Stimulated activated CD8-positive, alpha-beta memory T cell treated with anti-CD3 and anti-CD28 coated beads, Interleukin-2, amount 100 ng/mL, for 48 hours (primary cell): ENCODE measurements at places on chromosomes 12 and 14.
A peak's percentile ranks its signal among the peaks of the same experiment; 100 is the strongest.

- peak; percentile 55 for DNase-seq
These were observed 5.3 kb downstream of the ASB2 start for GRCh38 chr14:93970965-93971634.

DNA sequence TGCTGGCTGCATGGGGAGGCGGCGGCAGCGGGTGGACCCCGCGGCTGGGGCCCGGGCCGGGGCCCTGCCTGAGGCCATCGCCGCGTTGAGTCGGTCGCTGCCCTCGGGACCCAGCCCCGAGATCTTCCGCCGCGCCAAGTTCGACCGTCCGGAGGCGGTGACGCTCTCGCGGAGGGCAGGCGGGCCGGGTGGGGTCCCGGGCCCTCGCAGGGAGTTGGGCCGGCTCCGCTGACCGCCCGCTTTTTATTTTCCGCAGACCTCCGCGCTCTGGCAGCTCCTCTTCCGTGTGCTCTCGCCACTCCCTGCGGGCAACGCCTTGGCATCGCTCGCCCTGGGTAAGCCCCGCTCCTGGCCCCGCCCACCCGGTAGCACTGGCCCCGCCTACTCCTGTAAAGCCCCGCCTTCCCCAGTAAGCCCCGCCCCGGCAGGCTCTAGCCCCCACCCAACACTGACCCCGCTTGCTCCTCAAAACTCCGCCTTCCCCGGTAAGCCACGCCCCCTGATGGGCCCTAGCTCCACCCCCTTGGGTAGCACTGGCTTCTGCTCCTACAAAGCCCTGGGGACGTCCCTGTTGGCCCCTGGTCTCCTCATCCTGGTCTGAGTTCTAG lies 424 bp downstream of the TEDC1 start:
- peak; percentile 92 for DNase-seq

GRCh38 chr14:21258889-21259787 lies 10.1 kb downstream of the HNRNPC start:
- DNase-seq = no peak

DNA sequence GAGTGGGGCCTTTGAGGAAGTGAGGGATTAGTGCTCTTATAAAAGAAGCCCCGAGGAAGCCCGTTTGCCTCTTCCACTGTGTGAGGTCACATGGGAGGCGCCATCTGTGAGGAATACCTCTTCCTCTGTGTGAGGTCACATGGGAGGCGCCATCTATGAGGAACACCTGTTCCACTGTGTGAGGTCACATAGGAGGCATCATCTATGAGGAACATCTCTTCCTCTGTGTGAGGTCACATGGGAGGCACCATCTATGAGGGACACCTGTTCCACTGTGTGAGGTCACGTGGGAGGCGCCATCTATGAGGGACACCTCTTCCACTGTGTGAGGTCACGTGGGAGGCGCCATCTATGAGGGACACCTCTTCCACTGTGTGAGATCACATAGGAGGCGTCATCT lies 69.7 kb downstream of the SLC24A4 start:
- DNase-seq = no peak

DNA sequence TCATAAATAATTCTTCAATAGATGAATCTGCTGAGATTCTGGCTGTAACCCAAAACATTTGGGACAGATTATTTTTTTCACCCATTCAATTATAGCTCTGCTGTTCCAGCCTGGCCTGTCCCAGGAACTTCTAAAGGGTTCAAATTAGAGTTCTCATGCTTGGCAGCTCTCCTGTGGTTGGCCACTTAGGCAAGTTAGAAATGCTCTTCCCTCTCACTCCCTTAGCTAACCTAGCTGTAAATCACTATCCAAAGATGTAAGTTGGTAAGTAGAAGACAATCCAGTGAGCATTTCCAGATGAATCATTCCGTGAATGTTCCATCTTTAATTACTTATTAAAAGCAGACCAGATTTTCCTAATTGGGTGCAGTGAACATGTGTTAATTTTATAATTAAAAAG lies 760.4 kb upstream of the TBX3 start:
- DNase-seq = no peak

DNA sequence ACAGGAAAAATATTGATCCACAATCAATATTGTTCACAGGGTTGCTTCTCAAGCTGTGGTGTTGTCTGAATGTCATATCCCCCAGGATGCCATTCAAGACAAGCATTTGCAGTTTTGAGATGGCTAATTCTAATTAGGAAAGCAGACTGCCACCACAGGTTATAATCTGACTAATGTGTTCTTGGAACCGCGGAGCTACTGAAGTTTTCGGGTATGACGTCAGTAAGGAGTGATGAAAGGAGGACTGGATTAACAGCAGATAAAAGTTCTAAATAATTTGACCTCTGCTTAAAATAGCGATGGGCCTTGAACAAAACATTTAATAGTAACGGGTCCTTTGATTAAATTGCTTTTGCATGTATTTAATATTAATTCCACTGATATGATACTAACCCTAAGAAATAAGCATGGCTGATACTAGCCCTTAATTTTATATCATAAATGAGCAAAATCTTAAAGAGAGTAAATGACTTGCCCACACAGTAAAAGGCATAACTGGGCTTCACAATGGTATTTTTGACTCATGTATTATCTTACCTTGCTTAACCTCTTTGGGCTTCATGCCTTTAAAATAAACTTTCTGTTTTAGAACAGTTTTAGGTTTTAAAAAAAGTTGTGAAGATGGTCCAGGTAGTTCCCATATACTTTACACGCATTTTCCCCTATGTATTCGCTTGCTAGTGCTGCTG lies 50.3 kb downstream of the TSHR start:
- DNase-seq = no peak

DNA sequence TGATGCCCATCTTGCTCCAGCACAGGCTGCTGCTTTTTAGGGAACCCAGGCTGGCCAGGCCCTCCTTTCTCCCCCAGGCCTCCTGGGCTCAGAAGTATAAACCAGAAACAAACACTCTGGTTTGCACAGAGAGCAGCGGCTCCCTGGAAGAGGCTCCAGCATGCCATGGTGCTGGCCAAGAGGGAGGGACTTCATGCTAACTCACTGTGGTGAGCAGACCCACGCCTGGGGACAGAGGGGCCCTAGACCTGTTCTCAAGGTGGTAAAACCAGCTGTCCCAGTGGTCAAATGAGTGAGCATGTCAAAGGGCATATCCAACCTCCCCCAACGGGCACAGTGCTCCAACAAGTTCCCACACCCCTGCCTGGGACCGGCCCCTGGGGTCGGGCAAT lies 15.5 kb downstream of the BCL11B start:
- DNase-seq = no peak

- no peak for DNase-seq
These were observed 529.6 kb upstream of the TBX3 start for GRCh38 chr12:115213538-115214016.

- DNase-seq = no peak
These were observed 45.9 kb downstream of the AEBP2 start for GRCh38 chr12:19485240-19485639.

DNA sequence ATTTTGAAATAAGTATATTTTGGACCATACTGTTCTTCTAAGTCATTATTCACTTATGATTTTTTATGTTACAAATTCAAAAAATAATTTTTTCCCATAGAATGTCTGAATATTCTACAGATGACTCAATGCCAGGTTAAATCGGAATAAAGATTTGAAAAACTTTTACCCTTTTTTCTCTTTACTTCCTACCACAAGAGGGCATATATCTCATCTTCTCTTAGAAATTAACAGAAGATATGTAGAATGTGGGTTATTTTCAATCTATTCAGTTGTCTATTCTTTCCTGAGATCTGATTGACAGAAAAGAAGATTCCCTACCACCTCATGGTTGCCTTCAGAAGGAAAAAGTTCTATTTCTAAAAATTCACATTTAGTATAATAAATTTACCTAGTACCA lies 53.0 kb upstream of the KITLG start:
- DNase-seq = no peak

DNA sequence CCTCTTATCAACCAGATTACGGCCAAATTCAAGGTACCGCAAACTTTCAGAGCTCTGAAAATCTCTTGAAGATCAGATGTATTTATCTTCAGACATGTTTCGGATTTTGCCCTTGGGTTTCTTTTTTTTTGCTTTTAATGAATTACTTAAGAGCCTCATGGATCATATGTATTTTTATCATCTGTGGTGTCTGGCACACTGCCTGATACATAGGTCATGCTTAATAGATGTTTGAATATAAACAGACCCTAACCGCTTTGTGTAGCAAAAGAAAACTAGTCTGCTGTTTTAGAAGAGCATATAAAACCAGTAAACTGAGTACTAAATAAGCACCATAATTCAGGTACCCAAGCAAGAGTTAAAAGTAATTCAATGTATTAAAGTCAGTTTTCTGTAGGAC lies 20.1 kb upstream of the TBK1 start:
- DNase-seq = no peak

GRCh38 chr14:38197001-38197783 lies 10.5 kb upstream of the SSTR1 start:
- DNase-seq = no peak

GRCh38 chr12:53217931-53218307 lies 10.9 kb upstream of the ITGB7 start:
- no peak for DNase-seq

- DNase-seq = no peak
These were observed 15.9 kb downstream of the PIK3C2G start for GRCh38 chr12:18277196-18277595.

GRCh38 chr12:115973968-115974724 lies 303.3 kb downstream of the MED13L start:
- no peak for DNase-seq

GRCh38 chr14:72643317-72643801 lies 250.5 kb downstream of the DPF3 start:
- no peak for DNase-seq

- no peak for DNase-seq
These were observed 41.1 kb upstream of the CFAP54 start for GRCh38 chr12:96448300-96448699.

DNA sequence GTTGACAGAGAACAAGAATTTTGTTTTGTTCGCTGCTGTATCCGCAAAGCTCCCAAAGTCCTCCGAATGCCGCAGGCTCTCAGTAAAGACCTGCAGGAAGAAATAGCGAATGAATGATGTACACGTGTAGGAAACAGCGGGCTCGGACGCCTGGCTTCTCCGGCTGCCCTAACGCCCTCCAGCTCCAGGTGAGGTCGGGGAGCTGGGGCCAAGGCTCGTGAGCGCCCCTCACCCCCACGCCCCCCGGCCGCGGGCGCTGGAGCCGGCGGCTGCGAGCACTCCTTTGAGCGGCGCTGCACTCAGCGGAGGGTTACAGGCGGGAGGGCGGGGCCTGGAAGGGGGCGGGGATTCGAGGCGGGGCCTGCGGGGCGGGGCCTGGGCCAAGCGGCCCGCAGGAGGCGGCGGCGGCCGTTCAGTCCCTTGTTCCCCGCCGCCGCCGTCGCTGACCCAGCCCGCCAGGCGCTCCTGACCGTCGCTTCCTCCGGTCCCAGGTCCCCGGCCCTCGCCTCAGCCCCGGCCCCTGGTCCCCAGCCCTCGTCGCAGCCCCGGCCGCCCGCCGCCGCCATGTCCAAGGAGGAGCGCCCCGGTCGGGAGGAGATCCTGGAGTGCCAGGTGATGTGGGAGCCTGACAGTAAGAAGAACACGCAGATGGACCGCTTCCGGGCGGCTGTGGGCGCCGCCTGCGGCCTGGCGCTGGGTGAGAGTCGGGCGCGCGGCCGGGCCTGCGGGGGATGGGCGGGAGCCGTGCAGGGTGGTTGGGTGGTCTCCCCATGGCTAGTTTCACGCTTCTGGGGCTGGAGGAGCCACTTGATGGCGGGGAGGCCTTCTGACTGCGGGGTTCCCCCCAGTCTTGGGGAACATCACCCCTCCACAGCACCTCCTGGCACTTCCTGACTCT lies at the start of gene AACS:
Gene AACS, plus strand, starts transcription at position 415 of the 898 bp plus-strand sequence. Its CDS starts 150 bp downstream, at position 565.
- peak; percentile 65 for DNase-seq

GRCh38 chr12:115338566-115339294 lies 654.8 kb upstream of the TBX3 start:
- no peak for DNase-seq

DNA sequence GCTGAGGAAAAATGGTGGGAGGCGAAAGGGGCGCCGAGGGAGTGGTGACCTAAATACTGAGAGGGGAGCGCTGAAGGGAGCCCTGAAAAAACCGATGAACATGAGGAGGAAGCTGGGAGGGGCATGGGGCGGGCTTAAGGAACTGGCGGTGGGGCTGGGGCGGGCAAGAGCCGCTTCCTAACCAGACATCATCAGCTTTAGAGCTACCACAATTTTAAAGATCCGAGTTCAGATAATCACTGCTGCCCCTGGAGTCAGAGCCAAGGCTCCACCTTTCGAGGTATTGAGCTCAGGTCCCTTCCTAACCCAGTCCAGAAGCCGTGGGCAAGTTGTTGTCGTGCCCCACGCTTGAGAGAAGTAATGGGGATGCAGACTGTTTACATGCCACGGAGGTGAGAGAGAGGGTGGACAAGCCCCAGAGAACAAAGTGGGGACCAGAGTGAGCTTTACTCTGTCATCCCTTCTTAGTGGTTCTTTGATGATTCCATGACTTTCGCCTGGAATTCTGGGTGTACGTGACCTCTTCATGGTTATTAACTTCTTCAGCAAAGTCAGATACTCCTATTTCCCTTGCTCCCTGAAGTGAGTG lies 393 bp downstream of the ORMDL2 start:
- DNase-seq = no peak

- no peak for DNase-seq
These were observed 39.6 kb downstream of the CFAP251 start for GRCh38 chr12:121957861-121958515.

DNA sequence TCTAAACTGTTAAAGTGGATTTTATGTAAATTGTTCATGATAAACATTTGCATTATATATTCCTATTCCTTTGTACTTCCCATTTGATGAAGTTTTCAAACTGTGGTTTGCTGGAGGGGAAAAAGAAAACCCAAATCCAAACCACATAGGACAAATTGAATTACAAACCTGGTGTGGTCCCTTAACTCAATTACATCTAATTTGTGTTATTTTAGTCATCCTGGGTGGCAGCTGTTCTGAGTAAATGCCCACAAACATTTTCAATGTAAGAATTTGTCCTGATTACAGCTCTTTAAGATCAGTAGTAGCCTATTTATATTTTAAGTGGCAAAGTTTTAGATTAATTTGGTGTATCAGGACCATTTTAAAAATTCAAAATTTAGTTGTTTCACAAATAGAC lies 153.9 kb downstream of the RAD51B start:
- no peak for DNase-seq

GRCh38 chr14:69288956-69289705 lies 29.2 kb downstream of the GALNT16 start:
- no peak for DNase-seq

- DNase-seq = no peak
These were observed 58.0 kb downstream of the EEA1 start for GRCh38 chr12:92871116-92871515.

GRCh38 chr12:91889059-91889458 lies 256.6 kb downstream of the BTG1 start:
- DNase-seq = no peak

DNA sequence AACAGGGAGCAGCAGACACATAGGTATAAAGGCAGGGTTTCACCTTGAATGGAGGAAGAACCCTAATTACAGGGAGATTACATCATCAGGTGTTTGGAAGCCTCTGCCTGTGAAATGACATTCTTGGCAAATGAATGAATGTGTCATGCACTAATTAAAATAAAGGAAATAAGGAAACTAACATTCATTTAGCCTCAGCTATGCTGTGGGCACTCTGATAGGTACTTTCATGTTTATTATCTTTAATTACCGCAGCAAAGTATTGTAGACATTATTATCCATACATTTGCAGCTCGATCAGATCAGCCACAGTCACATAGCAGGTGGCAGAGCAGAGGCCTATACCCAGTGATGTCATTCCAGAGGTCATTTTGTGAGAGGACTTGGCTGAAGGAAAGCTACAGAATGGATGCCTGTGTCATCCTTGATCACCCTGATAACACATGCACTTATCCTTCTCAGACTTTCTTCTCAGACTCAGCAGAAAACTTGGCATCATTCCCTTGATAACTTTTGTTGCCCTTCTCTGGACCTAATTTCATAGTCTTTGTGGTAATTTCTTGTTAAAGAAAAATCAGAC lies 18.4 kb downstream of the ZNF664 start:
- no peak for DNase-seq
